Activated CD8-positive, alpha-beta T cell treated with anti-CD3 and anti-CD28 coated beads for 36 hours (primary cell): ENCODE measurements at places on chromosomes 12 and 14.

DNA sequence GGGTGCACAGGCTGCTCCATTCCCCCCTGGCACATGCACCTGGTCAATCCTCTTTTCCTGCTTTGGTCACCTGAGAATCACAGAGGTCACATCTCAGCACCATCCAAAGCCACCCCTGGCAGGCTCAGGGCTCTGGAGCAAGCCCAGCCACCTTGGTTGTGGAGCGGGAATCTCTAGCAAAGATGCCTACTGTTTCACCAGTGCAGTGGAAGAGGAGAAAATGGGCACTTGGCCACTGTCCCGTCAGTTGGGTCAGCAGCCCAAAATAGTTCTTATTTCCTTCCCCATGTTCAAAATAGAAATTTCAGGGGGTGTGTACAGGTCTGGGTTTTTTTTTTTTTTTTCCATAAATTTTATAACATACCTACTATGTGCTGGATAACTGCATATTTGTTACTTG, 18.3 kb downstream of the RTL1 start:
- no peak for DNase-seq

DNA sequence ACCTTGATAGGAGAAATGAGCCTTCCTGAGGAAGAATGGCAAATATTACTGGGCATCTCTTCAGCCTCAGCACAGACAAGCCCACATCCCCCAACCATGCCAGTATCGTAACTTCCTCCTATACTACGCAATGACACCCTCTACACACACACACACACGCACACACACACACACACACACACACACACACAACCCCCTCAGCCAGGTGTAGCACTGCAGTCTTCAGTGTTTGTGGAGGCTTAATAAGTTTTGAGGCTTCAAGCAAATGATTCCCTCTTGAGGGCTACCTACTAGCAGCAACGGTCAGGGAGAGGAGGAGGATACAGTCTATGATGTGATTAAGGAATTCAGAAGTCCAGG, 1.6 kb downstream of the DGKA start:
- peak; percentile 70 for DNase-seq

DNA sequence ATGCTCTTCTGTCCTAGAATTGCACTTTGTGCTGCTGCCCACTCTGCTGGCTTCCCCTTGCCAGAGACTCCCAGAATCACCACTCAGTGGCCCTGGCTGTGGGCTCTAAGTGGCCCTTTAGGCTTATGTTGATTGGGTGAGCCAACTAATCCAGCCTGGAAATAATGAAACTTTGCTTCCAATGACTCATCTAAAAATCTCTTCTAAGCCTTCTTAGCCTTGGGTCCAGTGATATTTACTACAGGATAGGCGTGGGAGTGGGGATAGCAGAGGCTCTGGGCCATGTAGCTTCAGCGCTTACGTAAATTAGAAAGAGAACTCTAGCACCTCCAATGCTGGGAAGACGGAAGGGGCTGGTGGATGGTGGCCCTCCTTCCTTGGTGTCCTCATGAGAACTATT, 137.9 kb downstream of the TTC8 start:
- DNase-seq: no peak

GRCh38 chr12:80580254-80580653, 127.2 kb upstream of the MYF6 start:
- no peak for DNase-seq

- no peak for DNase-seq
These were observed 63.2 kb upstream of the RIC8B start for GRCh38 chr12:106711316-106711715.

DNA sequence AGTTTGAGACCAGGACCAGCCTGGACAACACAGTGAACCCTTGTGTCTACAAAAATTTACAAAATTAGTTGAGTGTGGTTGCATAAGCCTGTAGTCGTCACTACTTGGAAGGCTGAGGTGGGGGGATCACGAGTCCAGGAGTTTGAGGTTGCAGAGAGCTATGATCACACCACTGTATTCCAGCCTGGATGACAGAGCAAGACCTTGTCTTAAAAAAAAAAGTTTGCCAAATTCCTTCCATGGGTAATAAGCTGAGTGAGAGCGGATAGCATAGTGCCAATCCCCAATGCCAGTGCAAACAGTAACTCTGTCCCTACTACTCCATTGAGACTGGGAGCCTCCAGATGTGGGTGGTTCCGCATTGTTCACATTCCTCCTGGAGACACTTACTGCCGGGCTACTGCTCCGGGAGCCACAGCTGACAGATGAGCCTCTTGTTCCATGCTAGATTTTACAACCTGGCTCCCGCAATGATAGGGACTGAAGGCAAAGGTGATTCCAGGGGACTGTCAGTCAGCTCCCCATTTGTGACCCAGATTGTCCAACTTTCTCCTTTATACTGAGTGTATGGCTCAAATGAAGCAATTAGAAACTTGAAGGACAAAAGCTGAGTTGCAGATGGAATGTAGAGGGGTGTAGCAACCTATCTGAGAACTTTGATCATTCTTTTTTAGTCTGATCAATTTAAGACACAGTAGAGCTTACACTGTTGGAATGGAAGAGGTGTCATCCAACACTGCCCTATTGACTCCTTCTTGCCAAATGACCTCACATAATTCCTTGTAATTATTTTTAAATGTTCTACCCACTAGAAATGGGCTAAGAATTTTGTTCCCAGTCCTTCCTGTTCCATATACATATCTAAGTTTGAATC, 13.4 kb upstream of the FRMD6 start:
- DNase-seq: no peak

- DNase-seq: no peak
These were observed 15.8 kb downstream of the KRT7 start for GRCh38 chr12:52248541-52249461.

- peak; percentile 87 for DNase-seq
These were observed 108.8 kb upstream of the ATF7IP start for GRCh38 chr12:14256555-14257169.

DNA sequence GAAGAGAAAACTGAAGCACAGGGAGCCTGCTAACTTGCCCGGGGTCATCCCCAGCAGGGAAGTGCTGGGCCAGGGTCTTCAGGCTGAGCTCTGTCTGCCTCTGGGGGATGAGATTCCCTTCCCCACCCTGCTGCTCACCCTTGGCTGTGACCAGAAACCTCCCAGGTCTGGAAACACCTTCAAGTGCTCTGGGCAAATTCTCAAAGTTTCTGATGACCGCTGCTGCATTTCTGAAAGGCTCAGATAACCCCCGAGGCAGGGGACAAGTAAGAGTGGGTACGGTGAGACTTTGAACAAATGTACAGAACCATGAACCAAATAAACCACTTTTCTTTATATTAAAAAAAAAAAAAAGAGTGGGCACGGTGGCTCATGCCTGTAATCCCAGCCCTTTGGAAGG, 41.3 kb downstream of the LTBP2 start:
- DNase-seq: no peak

DNA sequence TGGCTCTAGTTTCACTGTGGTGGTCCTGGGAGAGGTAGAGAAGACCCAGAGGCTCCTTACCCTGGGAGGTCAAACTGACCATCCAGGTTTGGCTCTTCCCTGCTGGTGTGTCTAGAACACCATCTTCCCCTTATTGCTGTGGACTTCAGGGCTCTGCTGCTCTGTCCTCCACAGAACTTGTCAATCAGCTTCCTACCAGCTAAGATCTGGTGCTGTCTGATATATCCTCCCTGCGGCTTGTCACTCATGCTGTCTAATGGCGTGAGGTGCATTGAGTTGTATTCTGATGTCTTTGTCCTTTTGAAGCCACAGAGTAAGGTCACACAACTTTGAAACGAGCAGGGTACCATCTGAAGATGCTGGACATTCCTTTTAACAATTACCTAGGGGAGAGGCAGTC, 7.2 kb upstream of the C1RL start:
- no peak for DNase-seq

DNA sequence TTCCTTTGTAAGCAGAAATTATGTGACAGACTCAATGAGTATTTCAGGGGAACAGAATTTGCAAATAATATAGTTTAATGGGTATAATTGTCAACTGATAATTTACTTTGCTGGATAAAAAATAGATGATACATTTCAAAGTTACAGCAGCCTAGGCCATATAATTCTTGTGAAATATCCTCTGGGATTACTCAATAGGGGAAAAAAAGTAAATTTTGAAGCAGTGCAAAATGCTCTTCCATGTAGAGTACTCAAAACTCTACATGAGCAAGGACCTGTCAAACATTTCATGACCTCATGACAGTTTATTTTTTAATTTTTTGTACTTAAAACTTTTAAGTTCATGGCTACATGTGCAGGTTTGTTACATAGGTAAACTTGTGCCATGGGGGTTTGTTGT, 163.3 kb downstream of the DACT1 start:
- DNase-seq: no peak

GRCh38 chr14:72904840-72905561, 11.1 kb upstream of the DPF3 start:
- peak; percentile 72 for DNase-seq

DNA sequence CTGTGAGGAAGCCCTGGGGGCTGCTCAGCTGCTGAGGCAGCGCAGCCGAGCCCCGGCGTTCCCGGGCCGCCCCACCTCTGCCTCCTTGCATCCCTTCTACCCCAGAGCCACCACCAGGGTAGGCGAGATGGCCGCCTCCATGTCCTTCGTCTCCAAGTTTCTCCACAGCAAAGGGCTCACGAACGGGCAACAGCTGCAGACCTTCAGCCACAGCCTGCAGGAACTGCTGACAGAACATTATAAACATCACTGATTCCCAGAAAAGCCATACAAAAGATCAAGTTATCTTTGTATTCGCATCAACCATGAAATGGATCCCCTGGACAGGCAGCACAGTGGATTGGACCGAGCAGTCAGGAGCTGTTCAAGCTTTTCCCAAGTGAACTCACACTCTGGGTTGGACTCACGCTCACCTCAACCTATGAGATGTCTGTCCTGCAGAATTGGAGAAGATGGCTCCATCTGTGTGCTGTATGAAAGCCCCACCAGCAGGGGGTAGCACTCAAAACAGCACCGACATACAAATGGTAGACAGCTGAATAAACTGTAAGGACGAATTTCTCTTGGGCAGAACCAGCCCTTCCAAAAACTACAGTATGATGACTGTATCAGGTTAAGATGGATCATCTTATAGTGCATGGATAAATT, 19.4 kb upstream of the A2M start:
- DNase-seq: peak; percentile 35

- no peak for DNase-seq
These were observed 15.6 kb downstream of the JDP2 start for GRCh38 chr14:75443203-75443969.

DNA sequence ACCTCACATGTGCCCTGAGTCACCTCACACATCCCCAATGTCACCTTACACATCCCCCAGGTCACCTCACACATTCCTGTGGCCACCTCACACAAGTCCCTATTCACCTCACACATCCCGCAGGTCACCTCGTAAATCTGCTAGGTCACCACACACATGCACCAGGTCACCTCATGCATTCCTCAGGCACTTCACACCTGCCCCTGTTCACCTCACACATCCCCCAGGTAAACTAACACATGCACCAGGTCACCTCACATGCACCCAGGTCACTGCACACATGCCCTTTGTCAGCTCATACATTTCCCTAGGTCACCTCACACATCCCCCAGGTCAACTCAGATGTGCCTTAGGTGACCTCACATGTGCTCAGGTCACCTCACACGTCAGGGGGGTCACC, 639.8 kb downstream of the TMEM121 start:
- no peak for DNase-seq

- DNase-seq: peak; percentile 74
These were observed at the start of gene SPTB for GRCh38 chr14:64879635-64880220. Gene SPTB, minus strand, starts transcription at chr14:64879907. Its CDS starts 56,813 bp downstream, at chr14:64823094.

DNA sequence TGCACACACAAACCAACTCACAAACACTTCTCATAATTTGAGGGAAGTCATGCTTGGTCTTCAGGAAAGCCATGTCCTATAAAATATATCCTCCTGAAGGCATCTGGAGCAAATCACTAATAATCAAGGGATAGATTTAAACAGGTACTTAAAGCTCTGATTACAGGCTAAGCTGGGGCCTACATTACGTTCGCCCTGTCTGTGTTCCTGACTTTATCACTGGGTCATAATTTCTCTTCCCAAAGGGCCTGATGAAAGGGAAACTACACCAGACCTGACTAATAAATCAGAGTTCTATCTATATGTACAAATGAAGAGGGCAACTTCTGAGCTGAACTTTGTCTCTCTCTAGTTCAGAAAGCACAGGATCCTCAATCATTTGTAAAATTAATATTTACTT, 43.9 kb upstream of the RASSF8 start:
- no peak for DNase-seq

GRCh38 chr12:1201886-1202285, 210.9 kb downstream of the ERC1 start:
- DNase-seq: no peak

DNA sequence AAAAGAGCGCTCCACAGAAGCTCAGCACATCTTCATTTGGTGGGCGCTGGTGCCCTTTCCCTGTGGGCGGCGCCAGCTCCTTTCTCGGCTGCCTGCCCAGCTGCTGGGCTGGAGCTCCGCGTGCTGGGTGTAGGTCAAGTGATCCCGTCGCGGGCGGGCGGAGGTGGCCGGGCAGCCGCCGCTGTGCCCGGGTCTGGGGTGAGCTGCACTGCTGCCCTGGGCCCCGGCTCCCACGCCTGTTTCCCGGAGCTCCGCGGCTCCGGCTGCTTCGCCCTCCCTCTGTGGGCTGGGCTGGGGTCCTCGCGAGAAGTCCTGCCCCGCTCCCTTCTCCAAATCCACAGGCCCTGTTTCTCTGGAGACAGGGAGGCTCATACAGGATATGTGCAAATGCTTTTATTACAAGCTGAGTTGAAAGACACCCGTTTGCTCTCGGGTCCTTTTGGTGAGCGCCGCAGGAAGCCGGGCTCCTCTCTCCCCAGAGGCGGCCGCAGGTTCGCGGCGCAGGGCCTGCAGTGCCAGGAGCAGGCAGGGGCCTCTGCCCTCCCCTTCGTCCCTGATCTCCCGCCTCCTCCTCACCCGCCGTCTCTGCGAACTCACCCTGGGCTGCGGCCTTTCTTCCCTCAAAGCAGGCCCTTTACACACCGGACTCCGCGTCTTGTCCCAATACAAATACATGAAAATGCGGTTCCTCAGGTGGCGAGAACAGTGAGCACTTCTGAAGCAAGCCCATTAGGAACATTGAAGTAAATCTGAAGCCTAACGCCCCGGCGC, 67.8 kb upstream of the CAPRIN2 start:
- DNase-seq: peak; percentile 45

DNA sequence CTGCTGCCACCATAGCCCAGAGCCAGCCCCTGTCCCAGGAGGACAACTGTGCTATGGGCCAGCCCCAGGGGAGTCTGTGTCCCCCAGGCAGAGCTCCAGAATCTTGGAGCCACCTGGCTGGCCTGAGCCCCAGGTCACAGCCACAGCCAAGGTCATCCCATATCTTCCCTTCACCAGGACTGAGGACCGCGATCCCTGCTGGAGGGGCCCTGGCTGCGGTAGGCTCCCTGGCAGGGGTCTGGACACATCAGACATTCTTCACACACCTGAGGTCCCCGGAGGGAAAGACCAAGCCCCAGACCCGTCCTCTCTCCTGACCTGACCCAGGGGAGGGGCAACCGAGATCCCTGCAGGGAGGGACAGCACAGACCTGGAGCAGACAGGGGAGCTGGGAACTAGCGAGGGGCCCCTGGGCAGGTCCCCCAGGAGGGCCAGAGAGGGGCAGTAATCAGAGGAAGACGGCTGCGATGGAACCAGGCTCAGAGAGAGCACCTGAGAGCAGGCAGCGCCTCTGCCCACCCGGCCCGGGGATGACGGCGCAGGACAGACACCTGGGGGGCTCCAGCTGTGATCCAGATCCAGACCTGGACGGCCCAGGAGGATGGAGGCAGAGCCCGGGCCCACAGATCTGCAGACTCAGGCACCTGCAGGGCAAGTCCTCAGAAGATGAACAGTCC, 103.2 kb upstream of the EIF5 start:
- no peak for DNase-seq
